ENCODE measurements at places on chromosomes 4 and X.

GRCh38 chr4:77579406-77580076 lies 26.1 kb upstream of the CXCL13 start:
- no peak for DNase-seq

DNA sequence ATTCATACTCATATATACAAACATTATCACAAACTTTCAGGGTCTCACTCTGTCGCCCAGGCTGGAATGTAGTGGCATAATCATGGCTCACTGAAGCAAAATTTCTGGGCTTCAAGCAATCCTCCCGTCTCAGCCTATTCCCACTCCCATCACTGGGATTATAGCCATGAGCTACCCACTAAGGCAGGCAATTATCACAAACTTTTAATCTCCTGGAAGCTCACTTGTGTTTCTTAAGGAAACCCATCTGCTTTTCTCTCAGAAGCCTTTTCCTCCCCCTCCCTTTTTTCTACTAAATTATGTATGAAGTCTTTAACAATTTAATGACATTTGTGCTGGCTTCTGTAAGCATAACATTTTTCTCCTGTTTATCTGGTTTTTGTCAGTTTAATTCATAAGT lies 170.5 kb downstream of the AREG start:
- DNase-seq: no peak

DNA sequence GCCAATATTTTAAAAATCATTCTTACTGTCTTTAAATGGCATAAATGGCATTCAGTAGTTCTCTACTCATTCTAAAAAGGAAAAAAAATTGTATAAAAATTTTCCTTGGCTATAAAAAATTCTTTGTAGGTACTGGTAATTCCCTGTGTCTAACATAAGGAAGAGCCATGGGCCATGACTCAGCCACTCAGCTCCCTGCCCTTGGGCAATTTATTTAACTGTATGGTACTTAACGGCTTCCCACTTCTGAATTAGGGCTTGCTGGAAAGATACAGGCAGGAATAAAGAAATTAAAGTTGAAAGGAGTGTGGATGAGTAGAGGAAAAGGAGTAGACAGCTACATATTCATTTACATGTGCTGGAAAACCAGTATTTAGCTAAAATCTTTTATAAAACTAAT lies 30.6 kb downstream of the ABHD18 start:
- DNase-seq: no peak

GRCh38 chrX:26783512-26784225 lies 567.7 kb downstream of the MAGEB5 start:
- DNase-seq: no peak

Data from GM10248 (cell line).